ENCODE measurements at places on chromosomes 7 and 10.

DNA sequence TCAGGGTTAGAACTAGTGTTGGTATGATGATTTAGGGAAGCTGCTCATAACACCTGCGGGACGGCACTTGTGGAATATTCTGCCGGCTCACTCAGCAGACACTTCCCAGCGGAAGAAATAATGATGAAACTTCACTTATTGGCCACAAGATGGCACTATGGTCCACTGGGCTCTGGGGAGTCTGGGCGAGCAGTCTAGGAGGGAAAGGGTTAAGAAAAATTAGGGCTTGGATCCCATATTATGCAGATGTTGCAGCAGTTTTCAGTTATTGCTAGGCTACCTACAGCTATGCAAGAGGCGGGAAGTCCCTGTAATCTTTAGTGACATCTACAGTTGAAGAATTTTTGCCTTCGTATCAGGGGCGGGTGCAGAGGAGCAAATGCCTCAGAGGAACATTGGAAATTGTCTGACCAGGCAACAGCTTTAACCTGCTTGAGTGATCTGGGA lies 238.7 kb upstream of the PRSS58 start:
- DNase-seq, result no peak

DNA sequence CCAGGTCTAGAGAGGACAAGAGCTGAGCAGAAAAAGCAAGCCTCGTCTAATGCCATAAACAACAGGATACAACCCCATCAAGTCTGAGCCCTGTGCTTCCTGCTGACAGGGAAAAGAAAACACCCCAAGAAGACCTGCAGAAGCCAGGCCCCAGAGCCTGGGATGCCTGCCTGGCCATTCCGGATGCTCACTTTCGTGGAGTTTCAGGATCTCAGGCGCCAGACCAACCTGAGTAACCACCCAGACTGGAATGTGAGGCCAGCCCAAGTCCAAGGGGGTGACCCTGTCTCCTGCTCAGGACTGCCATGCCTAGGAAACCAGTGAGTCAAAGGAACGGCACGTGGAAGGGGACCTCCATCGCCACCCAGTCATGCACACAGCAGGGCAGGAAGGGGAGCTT lies 74.3 kb downstream of the PLXNA4 start:
- DNase-seq, result no peak

GRCh38 chr7:15848901-15849300 lies 162.4 kb upstream of the MEOX2 start:
- no peak for DNase-seq

GRCh38 chr7:69540287-69540686 lies 58.0 kb upstream of the AUTS2 start:
- DNase-seq, result no peak

DNA sequence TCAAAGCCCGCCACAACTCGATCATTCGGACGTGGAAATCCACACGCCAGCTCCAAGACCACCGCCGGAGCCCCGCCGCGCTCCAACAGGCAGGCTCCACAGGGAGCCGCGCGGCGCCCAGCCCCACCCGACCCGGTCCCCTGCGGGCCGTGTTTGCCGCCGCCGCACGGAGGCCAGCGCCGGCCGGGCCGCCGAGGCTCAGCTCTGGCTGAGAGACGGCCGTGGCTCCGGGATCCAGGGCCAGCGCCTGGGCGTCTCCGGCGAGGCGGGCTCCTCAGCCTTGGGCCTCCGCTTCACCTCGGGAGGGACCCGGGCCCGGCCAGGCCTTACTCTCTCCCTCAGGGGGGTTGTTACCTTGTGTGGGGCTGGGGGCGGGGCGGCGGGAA lies 333 bp downstream of the SMNDC1 start:
- no peak for DNase-seq

DNA sequence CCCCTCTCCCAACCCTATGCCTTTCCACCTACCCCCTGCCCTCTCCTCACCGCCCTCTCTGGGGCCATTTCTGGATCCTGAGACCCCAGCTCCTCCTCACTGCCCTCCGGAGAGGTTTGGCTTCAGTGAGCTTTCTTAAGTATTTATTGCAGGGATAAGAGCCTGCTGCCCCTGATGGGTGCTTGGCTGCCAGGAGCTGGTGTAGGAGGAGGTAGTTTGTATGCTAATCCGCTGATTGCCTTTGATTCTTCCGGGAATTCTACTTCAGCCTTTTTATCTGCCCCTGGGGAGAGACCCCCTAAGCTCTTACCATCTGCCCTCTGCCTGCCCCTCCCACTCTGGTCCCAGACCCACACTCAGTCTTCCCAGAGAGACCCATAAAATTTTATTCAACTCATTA lies 263.5 kb upstream of the PODXL start:
- no peak for DNase-seq

DNA sequence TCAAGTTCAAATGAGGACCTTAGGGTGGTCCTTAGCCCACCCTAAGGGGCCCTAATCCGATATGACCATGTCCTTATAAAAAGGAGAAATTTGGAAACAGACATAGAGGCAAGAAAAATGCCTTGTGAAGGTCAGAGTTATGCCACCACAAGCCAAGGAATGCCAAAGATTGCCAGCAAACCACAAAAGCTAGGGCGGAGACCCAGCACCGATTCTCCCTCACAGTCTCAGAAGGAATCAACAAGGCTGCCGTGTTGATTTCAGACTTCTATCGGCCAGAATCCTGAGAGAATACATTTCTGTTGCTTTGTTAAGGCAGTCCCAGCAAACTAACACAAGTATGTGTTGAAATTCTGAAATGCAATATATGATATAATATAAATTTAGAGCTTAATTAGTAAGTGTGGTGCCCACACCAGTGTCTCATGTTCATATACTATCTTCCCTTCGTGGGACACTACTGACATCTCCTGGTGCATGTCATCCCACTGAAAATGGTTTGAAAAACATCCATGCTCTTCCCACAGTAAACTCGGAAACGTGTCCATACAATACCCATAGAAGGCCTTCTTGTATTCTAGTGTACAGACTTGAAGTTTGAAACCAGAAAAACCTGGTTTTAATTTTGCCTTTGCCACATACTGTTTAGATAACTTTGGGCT lies 349.0 kb downstream of the TNS3 start:
- DNase-seq, result no peak

DNA sequence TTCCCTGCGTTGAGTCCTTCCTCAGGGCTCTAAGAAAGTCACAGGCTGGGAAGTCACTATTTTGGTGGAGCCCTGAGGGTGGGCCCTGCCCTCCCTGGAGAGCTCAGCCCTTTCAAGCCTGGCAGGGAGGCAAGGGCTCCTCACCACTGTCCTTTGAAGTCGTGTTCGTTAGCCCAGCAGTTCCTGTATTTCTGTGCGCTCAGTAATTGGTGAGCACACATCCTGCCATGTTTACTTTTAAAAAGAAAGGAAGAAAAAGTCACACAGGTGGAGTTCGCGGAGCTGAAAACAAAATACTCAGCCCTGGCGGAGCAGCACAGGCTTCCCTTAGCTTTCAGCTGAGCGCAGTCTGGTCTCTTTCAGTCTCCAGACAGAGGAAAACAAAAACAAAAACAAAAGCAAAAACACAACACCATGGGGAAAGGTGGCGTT lies 37.1 kb downstream of the PRKCQ start:
- peak; percentile 44 for DNase-seq

DNA sequence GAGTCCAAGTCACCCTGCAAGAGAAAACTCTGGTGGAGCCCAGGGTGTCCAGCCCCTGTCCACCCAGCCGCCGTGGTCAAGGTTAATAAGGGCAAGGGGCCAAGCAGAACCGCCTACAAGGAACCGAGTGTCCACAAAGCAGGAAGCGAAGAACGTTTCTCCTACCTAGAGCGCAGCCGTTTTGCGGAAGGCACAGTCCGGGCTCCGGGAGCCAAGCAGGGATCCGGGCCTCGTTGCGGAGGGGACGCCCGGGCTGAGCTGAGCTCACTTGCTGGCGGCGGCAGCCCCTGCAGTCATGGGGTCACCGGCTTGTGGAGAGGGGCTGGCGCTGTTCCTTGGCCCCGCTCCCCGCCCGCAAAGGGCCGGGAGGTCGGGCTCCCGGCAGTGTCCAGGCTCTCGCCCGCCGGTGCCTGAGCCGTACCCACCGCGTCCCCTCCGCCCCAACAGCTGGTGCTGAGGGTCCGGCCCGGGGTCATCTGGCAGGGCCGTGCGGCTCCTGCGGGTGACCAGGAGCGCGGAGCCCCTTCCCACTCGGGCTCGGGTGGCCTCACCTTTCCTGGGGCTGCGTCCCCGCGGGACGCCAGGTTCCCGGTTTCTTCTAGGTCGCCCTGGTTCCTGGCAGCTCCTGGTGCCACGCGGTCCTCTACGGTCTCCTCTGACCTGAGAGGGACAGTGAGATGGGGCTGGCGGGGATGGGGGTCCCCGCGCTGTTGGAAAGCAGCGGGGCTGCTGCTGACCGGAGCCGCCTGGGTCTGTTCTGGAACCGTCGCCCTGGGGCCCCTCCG lies 14.0 kb upstream of the ZNF273 start:
- no peak for DNase-seq

- DNase-seq, result no peak
These were observed 545.9 kb downstream of the REEP3 start for GRCh38 chr10:64067009-64067606.

- DNase-seq, result no peak
These were observed 185.3 kb downstream of the RPS24 start for GRCh38 chr10:78218798-78219490.

DNA sequence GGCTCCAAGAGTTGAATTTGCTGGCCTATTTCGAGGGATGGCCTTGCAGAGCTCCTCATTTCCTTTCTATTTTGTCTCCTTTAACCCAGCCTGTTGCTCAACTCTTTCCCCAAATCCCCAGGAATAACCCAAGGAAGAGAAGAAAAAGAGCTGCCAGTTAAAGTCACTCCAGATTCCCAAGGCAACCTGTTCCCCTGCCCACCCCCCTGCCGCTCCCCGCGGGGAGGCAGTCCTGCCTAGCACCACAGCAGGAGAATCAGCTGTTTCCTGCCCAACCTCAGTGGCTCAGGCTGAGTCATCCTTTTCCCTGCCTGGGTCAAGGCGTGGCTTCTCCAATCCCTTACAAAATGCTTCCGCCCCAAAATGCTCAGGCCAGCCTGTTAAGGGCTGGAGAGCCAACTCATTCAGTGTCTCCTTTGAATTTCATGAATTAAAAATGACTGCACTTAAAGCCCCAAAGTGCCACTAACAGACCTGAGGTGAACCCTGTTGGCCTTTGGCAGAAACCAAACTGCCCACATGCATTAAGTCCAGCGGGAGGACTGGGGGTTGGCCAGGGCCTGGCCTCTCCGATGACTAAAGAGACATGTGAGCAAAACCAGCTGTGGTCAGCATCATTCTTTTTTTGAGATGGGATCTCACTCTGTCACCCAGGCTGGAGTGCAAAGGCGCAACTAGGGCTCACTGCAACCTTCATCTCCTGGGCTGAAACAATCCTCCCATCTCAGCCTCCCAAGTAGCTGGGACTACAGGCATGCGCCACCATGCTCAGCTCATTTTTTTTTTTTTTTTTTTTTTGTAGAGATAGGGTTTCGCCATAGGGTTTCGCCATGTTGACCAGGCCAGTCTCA lies 83.2 kb upstream of the KIF5B start:
- DNase-seq, result no peak

- DNase-seq, result no peak
These were observed 25.9 kb downstream of the GIMAP8 start for GRCh38 chr7:150476285-150476684.

DNA sequence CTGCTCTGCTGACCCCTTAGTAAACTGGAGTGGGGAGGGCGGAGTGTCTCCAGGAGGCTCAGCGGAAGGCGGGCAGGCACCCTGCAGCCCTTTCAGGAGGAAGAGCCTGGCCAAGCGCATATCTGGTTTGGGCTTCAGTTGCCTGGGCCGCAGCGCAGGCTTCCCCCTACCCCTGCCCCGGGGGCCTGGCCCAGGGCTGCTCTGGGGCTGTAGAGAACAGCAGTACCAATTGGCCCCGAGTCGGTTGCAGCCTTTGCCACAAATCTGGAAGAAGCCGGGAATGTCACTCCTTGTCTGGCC lies 28.1 kb upstream of the JAKMIP3 start:
- no peak for DNase-seq

GRCh38 chr7:106806556-106806955 lies 58.5 kb upstream of the PIK3CG start:
- DNase-seq, result no peak

- DNase-seq, result no peak
These were observed 65.4 kb downstream of the SRPK2 start for GRCh38 chr7:105323366-105323765.

GRCh38 chr7:30812676-30813075 lies 41.5 kb downstream of the MINDY4 start:
- no peak for DNase-seq

GRCh38 chr7:127736511-127736910 lies 84.5 kb downstream of the SND1 start:
- DNase-seq, result no peak

- DNase-seq, result no peak
These were observed 493.2 kb downstream of the TYW1 start for GRCh38 chr7:67489881-67490280.

DNA sequence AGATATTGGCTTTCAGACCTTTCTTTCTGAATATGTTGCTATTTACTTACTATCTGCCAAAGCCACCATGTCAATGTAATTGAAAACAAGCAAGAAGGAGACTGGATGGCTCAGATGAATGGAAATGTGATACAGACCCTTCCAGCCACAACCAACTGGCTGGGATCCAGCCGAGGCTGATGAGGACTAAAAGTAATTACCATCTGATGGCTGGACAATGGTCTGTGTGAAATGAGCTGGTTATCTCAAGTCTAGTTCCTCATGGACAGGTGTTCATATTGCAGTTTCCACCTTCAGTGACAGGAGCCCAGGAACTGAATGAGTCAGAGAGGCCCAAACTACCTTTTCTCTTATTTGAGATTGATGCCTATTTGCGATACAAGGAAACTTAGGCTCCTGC lies 267.5 kb downstream of the GATA3 start:
- no peak for DNase-seq

DNA sequence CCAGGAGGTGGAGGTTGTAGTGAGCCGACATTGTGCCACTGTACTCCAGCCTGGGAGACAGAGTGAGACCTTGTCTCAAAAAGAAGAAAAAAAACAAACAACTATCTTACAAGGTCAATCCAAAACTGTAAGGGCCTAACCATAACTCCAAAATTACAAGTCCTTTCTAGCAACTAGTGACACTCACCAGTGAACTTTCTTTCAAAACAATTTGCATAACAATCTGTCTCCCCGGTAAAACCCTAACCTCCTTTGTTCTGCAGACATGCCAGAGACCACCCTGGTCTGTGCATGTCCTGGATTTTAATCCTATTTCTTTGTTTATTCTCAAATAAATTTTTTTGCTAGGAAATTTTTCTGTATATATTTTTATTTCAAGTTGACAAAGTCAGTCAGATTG lies 68.1 kb downstream of the EXOC6 start:
- no peak for DNase-seq

DNA sequence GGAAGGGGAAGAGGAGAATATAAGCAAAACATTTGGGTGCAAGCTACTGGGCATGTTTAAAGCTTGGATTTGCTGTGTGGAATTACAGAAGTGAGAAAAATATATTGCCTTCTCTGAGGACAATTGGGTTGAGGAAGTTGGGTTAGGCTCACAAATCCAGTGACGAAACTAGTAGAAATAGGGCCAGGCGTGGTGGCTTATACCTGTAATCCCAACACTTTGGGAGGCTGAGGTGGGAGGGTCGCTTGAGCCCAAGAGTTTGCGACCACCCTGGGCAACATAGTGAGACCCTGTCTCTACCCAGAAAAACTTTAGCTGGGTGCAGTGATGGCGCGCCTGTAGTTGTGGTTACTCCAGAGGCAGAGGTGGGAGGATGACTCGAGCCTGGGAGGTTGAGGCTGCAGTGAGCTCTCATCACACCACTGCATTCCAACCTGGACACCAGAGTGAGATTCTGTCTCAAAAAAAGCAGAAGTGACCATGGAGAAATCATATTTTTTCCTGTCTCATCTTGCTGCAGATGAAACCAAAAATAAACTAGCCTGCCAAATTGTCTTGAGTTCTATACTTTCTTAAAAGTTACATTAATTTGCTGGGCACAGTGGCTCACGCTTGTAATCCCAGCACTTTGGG lies 22.4 kb downstream of the NRBF2 start:
- DNase-seq, result no peak
